ENCODE measurements at places on chromosomes 13 and 19.

- DNase-seq: no peak
- no peak overlapping the region for H3K4me3 ChIP-seq
- H3K36me3 ChIP-seq: no peaks in the 10 kb centered on the region
Observed at GRCh38 chr13:112058519-112058873, 8.5 kb upstream of the SOX1 start.

- no peak overlapping the region for H3K4me3 ChIP-seq
- no peaks in the 10 kb centered on the region for H3K36me3 ChIP-seq
- H3K27ac ChIP-seq: no peak overlapping the region
- no peak for DNase-seq
- peaks cover 8% of the 10 kb centered on the region for H3K4me1 ChIP-seq
Observed at GRCh38 chr13:30047154-30047874, 196.9 kb upstream of the UBL3 start.

DNA sequence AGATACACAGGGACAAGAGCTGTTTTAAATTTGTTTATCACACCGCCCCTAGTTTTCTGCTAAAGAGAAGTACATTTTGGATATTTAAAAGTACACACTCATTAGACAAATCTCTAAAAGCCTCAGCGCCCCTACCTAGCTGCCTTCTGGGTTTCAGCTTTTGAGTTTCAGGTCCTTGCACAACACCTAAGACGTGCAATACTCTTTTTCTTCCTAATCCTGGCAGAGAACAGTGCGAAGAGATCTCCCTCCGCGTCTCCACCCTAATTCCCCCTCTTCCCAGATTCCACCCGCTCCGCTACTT, 421 bp upstream of the KLF5 start:
- no peaks in the 10 kb centered on the region for H3K36me3 ChIP-seq
- H3K4me1 ChIP-seq: peaks cover 8% of the 10 kb centered on the region
- H3K27me3 ChIP-seq: peaks cover 14% of the 10 kb centered on the region
- no peak for DNase-seq

- no peaks in the 10 kb centered on the region for H3K36me3 ChIP-seq
- DNase-seq: no peak
- H3K27me3 ChIP-seq: no peaks in the 10 kb centered on the region
- H3K4me3 ChIP-seq: no peak overlapping the region
- H3K27ac ChIP-seq: no peak overlapping the region
- H3K4me1 ChIP-seq: no peaks in the 10 kb centered on the region
Observed at GRCh38 chr13:95937714-95938320, 115.4 kb downstream of the UGGT2 start.

GRCh38 chr13:32837307-32837972, 178.8 kb upstream of the KL start:
- no peak overlapping the region for H3K27ac ChIP-seq
- H3K36me3 ChIP-seq: no peaks in the 10 kb centered on the region
- H3K4me3 ChIP-seq: no peak overlapping the region
- DNase-seq: no peak
- H3K27me3 ChIP-seq: no peaks in the 10 kb centered on the region

DNA sequence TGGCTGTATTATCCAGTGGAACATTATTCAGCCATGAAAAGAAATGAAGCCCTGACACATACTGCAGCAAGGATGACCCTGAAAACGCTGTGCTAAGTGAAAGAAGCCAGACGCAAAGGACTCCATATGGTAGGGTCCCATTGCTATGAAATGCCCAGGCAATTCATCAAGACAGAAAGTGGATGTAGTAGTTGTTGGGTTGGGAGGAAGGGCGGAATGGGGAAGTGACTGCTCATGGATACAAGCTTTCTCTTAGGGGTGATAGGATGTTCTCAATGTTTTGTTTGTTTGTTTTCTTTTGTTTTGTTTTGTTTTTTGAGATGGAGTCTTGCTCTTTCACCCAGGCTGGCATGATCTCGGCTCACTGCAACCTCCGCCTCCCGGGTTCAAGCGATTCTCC, 11.1 kb upstream of the CEACAM16 start:
- H3K4me1 ChIP-seq: peaks cover 20% of the 10 kb centered on the region
- no peaks in the 10 kb centered on the region for H3K27me3 ChIP-seq
- DNase-seq: no peak
- H3K4me3 ChIP-seq: no peak overlapping the region
- H3K27ac ChIP-seq: no peak overlapping the region
- no peaks in the 10 kb centered on the region for H3K36me3 ChIP-seq

GRCh38 chr19:47350630-47351029, 1.5 kb downstream of the DHX34 start:
- no peak overlapping the region for H3K4me3 ChIP-seq
- no peak overlapping the region for H3K27ac ChIP-seq
- no peak for DNase-seq
- H3K36me3 ChIP-seq: peaks cover 26% of the 10 kb centered on the region

DNA sequence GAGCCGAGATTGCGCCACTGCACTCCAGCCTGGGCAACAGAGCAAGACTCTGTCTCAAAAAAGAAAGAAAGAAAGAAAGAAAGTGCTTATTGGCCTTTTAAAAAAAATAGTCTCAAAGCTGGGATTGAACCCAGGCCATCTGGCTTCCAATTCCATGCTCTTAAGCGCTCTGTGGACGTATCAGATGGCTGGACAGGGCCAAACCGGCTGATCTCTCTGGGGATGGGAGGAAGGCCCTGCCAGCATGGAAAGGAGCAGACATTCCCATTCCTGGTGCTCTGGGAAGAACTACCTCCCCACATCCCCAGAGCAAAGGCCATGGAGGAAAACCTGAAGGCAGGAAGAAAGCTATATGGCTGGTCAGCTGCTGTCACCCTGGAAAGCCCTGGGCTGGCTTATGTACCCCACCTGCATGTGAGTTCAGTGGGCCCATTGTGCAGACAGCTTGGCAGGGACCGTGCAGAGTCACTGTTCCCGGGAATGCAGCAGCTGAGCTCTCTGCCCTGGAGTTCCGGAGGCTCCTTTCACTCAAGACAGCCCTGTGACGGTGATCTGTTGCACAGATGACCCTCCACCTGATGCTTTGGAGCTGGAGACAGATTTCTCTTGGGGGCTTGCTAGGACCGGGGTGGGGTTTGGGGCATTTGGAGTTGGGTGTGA, 84.3 kb downstream of the SIPA1L3 start:
- no peak overlapping the region for H3K27ac ChIP-seq
- no peak overlapping the region for H3K4me3 ChIP-seq
- H3K27me3 ChIP-seq: no peaks in the 10 kb centered on the region

GRCh38 chr13:50917572-50917971, 8.0 kb downstream of the RNASEH2B start:
- no peaks in the 10 kb centered on the region for H3K27me3 ChIP-seq
- no peak overlapping the region for H3K4me3 ChIP-seq
- no peak for DNase-seq
- H3K4me1 ChIP-seq: peaks cover 33% of the 10 kb centered on the region

GRCh38 chr19:18149596-18149975, 3.4 kb upstream of the PIK3R2 start:
- DNase-seq: no peak
- peaks cover 21% of the 10 kb centered on the region for H3K36me3 ChIP-seq
- peaks cover 20% of the 10 kb centered on the region for H3K4me1 ChIP-seq
- no peak overlapping the region for H3K4me3 ChIP-seq
- no peak overlapping the region for H3K27ac ChIP-seq

GRCh38 chr13:67574320-67575233, 344.4 kb upstream of the PCDH9 start:
- H3K27me3 ChIP-seq: no peaks in the 10 kb centered on the region
- H3K4me1 ChIP-seq: no peaks in the 10 kb centered on the region
- H3K27ac ChIP-seq: no peak overlapping the region
- no peak overlapping the region for H3K4me3 ChIP-seq
- no peaks in the 10 kb centered on the region for H3K36me3 ChIP-seq

DNA sequence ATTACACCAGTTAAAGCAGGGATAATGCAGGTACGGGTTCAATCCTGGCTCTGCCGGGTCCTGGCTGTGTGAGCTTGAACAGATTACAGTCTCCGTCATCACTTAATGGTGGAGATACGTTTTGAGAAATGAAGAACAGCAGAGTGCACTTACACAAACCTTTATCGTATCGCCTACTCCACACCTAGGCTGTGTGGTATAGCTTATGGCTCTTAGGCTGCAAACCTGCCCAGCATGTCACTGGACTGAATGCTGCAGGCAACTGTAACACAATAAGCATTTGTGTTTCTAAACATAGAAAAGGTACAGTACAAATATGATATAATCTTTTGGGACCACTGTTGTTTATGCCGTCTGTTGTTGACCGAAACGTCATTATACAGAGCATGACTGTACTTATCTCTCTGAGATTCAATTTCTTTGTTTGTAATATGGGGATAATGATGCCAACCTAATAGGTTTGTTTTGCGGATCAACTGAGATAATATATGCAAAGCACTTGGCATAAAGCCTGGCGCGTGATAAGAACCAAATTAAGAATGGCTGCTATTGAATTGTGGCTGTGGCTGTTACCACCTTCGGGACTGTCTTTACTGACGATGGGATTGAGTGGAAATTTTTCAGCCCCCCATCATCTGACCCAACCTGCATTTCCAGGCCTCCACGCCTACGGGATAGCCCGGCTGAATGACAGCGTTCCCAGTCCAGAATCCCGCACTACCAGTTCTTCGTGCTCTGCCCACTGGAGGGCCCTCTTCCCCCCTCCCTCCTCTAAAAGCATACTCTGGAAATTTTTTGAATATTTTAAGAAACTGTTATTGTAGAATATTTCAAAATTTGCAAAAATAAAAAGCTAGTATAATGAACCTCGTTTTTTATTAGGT, 11.2 kb downstream of the KRTDAP start:
- no peak overlapping the region for H3K27ac ChIP-seq
- H3K4me1 ChIP-seq: no peaks in the 10 kb centered on the region
- no peak for DNase-seq
- no peak overlapping the region for H3K4me3 ChIP-seq
- no peaks in the 10 kb centered on the region for H3K27me3 ChIP-seq

- no peak for DNase-seq
- H3K27ac ChIP-seq: no peak overlapping the region
- no peaks in the 10 kb centered on the region for H3K27me3 ChIP-seq
- H3K36me3 ChIP-seq: no peaks in the 10 kb centered on the region
- no peaks in the 10 kb centered on the region for H3K4me1 ChIP-seq
Observed at GRCh38 chr13:89455741-89456140, 1784.6 kb downstream of the SLITRK5 start.

GRCh38 chr13:83716121-83716520, 166.2 kb downstream of the SLITRK1 start:
- DNase-seq: no peak
- H3K36me3 ChIP-seq: no peaks in the 10 kb centered on the region
- no peak overlapping the region for H3K4me3 ChIP-seq

DNA sequence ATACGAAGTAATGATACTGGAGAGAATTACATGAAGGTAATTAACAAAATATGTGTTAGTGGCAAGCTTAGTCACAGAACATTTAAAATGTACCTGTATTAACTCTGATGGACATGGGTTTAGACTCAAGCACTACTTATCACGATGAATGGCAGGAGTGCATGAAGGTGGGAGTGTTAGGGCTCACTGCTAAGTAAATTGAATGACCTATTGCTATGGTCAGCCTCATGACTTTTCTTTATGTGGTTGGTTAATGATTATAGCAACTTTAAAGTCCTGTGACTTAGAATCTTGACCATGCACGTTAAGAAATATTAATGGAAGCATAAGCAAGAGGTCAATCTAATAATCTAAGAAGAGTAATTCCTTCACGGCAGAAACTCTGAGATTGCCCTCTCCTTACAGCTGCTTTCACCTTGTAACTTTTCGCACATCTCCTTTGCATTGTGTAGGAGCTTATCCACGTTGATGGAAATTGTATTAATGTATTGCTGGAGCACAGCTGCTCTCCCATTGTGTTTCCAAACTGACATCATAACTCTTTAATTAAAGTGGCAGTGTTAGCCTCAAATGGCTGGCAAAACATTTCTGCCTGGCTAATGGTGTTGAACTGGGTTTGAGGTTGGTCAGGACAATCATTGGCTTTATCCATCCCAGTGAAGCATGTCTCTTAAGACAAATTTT, 114.5 kb downstream of the RXFP2 start:
- no peaks in the 10 kb centered on the region for H3K27me3 ChIP-seq
- no peak for DNase-seq
- no peak overlapping the region for H3K27ac ChIP-seq
- H3K36me3 ChIP-seq: no peaks in the 10 kb centered on the region

DNA sequence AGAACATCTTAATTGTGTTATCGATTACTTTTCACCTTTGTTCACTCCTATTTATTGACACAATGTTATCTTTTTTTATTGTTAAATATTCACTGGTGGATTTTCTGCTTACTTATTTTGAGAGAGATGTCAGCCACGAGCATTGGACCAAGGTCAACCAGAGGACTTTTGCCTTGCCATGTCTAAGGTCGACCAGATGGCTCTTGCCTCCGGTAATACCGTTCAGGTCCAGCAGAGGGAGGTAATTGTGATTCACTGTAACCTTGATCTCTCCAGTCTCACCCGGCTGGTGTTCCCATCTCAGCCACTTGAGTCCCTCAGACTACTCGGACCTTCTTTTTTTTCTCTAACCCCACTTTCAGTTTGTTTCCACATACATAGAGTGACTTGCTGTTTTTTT, 1438.1 kb downstream of the UQCRFS1 start:
- H3K36me3 ChIP-seq: no peaks in the 10 kb centered on the region
- no peaks in the 10 kb centered on the region for H3K4me1 ChIP-seq

DNA sequence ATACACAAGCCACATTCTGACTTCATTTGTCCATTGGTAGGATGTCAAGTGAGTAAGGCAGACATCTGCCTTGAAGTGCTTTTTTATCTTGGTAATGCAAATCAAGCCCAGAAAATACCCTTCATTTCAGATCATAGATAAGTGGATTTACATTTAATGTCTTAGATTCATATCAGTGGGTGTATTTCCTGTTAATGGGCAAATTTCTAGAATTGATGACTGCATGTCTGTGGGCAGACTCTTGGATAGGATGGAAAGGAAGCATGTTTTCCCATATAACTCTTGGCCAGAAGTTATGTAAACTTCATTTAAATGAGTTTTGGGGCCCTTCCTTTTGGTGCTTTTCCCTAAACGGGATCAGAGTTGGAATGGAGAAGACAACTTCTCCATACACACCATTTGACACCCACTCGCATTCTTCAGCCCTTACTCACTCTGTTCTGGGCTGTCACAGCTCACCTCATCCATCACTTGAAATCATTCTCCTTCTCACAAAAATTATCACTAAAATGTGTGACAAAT, 154.6 kb downstream of the FLT1 start:
- H3K4me1 ChIP-seq: no peaks in the 10 kb centered on the region
- H3K36me3 ChIP-seq: no peaks in the 10 kb centered on the region
- H3K27me3 ChIP-seq: no peaks in the 10 kb centered on the region
- DNase-seq: no peak
- no peak overlapping the region for H3K4me3 ChIP-seq

DNA sequence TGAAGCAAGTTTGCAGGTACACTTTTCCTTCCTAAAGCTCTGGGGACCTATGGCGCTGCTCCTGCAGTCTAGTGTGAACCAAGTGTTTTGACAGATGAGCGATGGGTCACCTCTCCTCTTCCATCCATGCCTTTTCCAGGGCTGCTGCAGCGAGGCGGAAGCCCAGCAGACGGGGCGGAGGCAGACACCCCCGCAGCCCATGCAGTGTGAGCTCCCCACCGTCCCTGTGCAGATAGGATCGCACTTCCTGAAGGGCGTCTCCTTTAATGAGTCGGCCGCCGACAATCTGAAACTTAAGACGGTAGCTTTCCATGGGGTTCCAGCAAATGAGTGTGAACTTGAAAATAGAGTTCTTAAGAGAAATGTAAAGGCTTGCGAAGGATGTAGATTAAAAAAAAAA, 37.1 kb upstream of the GPI start:
- no peak overlapping the region for H3K27ac ChIP-seq
- H3K27me3 ChIP-seq: no peaks in the 10 kb centered on the region
- H3K4me3 ChIP-seq: no peak overlapping the region
- no peak for DNase-seq
- peaks cover 48% of the 10 kb centered on the region for H3K36me3 ChIP-seq

- H3K36me3 ChIP-seq: peaks cover 12% of the 10 kb centered on the region
- peak overlapping the region; percentile 1 for H3K4me3 ChIP-seq
- DNase-seq: no peak
- H3K27me3 ChIP-seq: peaks cover 27% of the 10 kb centered on the region
- no peak overlapping the region for H3K27ac ChIP-seq
- H3K4me1 ChIP-seq: peaks cover 75% of the 10 kb centered on the region
Observed at GRCh38 chr19:53876651-53877224, 5.3 kb upstream of the PRKCG start.
